ENCODE measurements at places on chromosomes 2 and 18.
A peak's percentile ranks its signal among the peaks of the same experiment; 100 is the strongest.

GRCh38 chr2:197500503-197501131, 438 bp downstream of the HSPE1 start:
- DNase-seq = no peak

DNA sequence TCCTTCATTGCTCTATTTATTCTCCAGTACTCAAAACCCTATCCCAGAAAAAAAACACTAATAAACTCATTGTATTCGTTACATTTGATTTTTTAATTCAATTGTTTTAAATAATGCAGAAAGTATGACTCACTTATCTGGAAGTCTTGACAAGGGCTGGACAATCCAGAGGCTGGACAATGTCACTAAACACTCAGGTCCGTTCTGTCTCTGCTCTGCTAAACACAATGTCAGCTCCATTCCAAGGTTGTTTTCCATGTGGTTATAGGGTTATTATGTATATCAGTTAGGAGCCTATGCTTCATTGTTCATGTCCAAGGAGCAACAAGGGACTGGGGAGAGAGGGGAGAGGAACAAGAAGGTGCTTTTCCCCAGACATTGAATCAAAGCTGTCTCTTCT, 125.5 kb downstream of the IRS1 start:
- no peak for DNase-seq

- DNase-seq = no peak
Observed at GRCh38 chr2:62531594-62531993, 25.6 kb upstream of the TMEM17 start.

- no peak for DNase-seq
Observed at GRCh38 chr2:30282721-30283120, 51.4 kb downstream of the LBH start.

DNA sequence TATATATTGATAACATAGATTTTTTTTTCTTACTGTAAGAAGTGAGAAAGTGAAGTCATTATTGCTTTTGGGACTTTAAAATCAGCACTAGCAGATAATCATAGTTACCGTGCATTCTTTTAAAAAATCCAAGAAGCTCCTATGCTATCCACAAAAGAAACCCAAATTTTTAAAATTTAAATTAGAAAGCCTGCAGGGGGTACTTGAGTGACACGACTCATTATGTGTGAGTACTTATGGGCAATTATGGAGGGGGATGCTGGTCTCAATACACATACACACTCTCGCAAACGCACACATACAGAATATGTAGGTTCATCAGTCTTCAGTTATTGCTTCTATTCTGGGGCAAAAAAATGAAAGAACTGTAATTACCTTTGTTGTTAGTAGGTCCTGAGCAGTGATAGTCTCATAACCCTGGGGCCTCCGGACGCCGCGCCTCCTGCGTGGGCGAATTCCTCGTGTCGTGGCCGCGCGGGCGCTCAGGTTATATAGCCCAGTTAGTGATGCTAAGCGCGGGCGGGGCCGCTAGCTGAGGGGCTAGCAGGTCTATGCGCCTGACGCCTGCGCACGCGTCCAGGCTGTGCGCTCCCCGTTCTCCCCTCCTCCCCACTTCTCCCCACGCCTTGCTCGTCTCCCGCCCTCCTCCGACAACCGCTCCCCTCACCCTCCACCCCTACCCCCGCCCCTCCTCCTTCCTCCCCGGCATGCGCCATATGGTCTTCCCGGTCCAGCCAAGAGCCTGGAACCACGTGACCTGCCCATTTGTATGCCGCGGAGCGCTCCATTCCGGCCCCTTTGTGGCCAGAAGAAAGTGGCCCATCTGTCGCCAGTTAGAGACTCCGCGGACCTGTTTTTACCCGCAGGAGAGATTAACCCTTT, at the start of gene NEUROD1:
TSS of gene NEUROD1 (minus strand) at position 463 of the 882 bp plus-strand sequence. CDS start 1,657 bp downstream, outside the sequence.
- peak; percentile 40 for DNase-seq

DNA sequence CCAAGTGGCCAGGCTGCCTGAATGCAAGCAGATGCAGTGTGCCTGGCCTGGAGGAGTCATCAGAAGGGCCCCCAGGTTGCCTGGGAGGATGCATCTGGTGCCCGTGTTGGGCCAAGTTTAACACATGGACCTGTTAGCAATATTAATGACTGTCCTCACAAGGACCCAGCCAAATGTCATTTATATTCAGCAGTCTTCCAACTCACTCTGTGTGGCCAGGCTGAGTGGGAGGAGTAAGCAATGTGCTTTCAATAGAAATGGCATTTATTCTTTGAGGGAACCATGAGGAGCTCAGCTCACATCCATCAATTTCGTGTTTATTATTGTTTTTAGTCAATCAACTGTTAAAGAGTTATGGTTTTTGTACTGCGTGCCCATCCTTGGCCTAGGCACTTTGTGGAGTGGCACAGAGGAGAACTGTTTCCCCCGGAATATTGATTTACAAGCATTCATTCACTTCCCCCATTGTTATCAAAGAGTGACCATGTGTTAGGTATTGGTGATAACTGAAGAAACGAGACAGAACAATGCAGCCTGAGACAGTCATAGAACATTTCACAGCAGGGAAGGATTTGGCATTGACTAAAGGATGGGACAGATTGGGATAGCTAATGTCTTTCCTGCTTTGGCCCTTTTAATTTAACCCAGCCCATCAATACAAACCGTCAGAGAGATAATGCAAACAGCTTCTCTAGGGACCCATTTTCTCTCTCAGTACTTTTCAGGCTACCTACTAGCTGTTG, 725.2 kb downstream of the TSN start:
- DNase-seq = no peak

- peak; percentile 59 for DNase-seq
Observed at GRCh38 chr2:237291138-237291792, 122.7 kb downstream of the COL6A3 start.

DNA sequence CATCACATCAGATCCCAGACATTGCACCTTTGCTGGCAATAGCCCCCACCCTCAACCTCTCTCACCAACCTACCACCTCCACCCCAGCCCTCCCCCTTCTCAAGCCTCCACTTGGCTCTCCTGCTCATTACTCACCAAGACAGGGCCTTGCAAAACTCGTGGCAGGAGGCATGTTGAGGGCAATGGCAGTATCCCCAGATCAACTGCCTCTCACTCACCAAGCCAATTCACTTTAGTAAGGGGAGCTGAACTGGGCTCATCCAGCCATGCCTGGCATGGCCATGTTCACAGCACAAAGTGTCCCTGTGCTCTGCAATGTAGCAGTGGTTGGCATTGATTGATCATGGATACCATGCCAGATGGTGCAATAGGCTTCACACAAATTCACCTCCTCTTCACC, 46.3 kb upstream of the TEX51 start:
- DNase-seq = no peak

DNA sequence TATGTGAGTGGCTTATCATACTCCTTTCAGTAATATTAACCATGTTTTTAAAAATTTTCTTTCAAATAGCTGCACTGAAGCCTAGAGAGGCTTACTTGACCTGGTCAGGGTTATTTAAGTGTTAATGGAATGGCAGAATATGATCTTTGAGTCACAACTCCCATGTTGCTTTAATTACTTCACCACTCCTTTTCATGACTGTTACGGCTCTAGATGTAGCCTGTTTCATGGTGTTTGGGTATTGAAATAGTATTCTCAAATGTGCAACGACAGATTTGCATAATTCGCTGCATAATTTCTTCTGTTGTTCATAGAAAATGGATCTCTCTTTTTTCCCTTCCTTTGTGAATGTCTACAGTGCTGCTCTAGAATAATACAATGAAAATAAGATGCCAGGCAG, 51.6 kb upstream of the PLA2R1 start:
- DNase-seq = no peak

DNA sequence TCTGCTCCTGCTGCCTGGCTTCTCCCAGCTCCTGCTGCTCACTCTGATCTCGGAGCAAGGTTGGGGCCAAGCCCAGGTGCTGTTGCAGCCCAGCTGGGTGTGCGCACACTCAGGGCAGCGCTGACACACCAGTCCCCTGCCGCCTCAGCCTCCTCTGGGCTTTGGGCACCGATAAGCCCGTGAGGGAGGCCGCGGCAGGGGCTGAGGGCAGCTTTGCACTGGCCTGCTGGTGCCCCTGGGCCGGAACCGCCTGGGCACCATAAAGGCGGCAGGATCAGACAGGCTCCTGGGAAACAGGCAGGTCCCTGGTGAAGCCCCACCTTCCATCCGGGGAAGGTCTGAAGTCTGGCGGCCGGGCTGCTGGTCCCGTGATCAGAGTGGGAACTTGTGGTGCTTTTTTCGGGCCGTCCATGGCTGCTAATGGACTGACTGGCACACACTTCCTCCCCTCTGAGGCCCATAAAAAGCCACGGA, 14.1 kb upstream of the EML6 start:
- peak; percentile 21 for DNase-seq

GRCh38 chr2:233988581-233988980, 61.9 kb upstream of the SPP2 start:
- no peak for DNase-seq

GRCh38 chr2:227016894-227017293, 147.1 kb downstream of the COL4A4 start:
- no peak for DNase-seq

GRCh38 chr2:129276978-129277584, 702.4 kb upstream of the RAB6C start:
- no peak for DNase-seq

GRCh38 chr18:75728621-75729020, 301.1 kb upstream of the SMIM21 start:
- no peak for DNase-seq

- DNase-seq = no peak
Observed at GRCh38 chr2:85282914-85283313, 44.9 kb downstream of the TGOLN2 start.

DNA sequence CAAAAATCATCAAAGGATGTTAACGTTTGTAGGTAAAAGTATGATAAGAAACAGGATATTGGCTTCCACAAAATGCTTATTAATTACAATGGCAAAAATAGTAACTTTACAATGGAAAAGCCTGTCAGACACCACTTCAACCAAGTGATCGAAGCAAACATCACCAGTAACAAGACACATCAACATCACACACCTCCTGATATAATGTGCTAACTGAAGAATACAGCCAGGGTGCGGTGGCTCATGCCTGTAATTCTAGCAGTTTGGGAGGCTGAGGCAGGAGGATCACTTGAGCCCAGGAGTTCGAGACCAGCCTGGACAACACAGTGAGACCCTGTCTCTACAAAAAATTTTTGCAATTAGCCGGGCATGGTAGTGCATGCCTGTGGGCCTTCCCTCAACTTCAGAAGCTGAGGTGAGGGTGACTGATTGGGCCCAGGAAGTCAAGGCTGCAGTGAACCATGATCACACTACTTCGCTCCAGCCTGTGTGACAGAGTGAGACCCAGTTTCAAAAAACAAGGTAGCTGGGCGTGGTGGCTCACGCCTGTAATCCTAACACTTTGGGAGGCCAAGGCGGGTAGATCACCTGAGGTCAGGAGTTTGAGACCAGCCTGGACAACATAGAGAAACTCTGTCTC, 15.0 kb downstream of the MGAT4A start:
- peak; percentile 36 for DNase-seq

- no peak for DNase-seq
Observed at GRCh38 chr2:35163948-35164347, 1191.6 kb upstream of the CRIM1 start.

DNA sequence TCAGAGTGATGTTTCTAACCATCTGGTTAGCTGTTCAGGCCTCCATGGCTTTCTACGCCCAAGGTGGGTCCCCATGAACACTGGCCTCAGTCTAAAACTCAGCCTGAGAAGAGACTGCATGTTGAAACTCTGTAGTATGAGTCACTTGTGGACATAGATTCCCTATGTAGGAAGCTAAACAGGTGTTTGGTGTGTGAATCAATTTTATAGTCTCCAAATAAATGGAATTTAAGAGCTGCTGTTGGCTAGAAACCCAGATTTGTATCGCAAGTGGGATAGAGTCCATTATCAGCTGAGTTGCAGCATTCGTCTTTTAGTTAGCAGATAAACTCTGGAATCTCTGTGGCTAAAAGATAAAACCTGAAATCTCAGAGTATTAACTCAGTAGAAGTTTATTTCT, 131.4 kb downstream of the KCNS3 start:
- DNase-seq = no peak

DNA sequence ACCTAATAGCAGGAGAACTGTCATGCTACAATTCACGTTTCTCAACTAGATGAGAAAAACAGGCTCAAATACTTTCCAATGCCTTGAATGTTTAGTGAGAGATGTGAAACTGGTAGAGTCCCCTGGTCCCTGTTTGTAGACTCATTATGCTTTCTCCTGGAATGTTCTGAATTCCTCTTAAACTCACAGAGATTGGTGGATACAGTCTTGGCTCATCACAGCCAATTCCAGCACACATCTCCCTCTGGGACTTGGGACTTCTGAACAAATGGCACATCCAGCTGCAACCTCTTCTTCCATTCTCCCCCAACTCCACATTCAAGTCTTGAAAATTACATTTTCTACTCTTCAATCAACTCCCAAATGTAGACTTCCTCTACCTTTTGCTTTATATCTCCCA, 58.4 kb upstream of the NT5C1B start:
- no peak for DNase-seq

- no peak for DNase-seq
Observed at GRCh38 chr2:107525406-107525805, 301.3 kb upstream of the RGPD4 start.

DNA sequence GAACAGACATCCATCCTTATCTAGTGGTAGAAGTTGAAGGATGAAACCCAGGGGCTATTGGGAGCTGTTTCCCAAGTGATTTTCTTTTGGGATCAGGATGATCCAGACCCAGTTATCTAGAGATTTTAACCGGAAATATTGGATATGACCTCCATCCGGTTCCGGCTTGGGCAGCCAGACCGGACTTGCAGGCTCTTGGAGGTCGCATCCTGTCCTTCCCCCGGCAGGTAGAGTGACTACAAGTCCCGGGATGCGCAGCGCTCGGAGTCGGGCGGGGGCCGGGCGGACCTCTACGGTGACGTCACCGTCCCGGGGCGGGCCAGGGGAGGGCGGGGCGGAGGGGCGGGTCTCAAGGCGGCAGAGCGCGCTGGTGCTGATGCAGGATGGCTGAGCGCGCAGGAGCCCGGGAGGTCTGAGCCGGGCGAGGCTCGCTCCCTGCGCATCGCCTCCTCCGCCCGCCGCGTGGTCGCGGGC, at the start of gene KIF5C:
TSS of gene KIF5C (plus strand) at position 360 of the 474 bp plus-strand sequence. CDS start 391 bp downstream, outside the sequence.
- peak; percentile 93 for DNase-seq

DNA sequence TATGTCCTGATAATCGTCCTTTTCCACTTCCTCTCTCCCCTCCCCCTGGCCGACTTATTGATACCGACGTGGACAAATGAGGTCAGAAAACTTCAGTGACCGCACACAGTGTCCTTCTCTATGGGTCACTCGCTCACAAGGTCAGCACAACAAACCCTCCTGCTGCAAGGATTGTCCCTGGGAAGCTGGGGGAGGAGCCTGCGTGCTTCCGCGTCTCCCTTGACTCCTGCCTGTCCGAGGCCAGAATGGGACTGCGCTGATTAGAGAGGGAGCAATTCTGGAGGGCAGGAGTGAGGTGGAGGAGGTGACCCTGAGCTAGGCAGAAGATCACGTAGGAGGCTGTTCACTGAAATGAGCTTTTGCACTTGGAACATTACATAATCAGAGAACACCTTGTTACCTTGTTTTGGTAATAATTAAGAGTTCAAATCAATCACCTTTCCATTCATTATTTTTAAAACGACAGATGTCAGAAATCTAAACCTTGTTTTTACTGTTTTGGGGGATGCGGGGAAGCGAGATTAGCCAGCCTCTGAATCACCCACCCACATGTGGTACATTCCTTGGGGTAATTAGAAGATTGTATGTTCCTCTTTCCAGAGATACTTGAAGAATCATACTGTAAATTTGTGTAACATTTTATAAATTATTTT, 70.6 kb downstream of the CTAGE1 start:
- no peak for DNase-seq

- no peak for DNase-seq
Observed at GRCh38 chr2:226488034-226488433, 311.6 kb downstream of the IRS1 start.
